EH (cell line): ENCODE measurements at places on chromosomes 12 and 14.

GRCh38 chr12:104521731-104522130 lies 65.0 kb downstream of the CHST11 start:
- DNase-seq: peak; percentile 25

- no peak for DNase-seq
These were observed 2.4 kb upstream of the HOXC12 start for GRCh38 chr12:53952335-53952694.

DNA sequence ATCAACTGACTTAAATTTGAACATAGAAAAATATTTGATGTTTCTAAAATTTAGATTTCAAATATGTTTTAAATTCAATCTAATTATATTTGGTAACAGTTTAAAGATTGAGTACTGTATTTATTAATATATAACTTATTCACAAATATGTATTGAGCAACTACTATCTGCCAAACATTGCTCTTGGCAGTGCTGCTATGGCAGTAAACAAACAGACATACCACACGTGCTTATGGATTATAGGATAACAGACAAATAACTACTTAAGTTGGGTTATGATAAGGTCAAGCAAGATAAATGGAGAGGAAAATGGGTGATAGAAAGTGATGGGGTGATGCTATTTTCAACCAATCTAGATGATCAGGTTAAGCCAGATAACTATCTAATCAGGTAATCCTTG lies 538.1 kb downstream of the C12orf50 start:
- no peak for DNase-seq

DNA sequence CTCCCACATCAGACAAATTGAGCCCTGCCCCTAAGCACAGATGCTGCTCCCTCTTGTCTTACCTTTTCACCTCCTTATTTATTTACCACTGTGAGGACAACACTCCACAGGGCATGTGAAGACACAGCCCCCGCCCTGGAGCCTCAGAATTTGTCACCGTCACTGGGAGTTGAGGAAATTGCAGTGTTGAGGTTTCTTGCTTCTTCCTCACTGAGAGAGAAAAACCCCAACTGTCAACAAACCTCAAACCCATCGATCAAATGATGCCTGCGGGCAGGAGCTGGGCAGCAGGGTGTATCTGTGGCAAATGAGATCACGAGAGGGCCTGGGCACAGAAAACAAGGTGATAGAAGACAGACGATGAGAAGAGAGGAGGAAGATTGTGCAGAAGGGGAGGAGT lies 30.5 kb upstream of the PLEKHG3 start:
- DNase-seq: no peak

DNA sequence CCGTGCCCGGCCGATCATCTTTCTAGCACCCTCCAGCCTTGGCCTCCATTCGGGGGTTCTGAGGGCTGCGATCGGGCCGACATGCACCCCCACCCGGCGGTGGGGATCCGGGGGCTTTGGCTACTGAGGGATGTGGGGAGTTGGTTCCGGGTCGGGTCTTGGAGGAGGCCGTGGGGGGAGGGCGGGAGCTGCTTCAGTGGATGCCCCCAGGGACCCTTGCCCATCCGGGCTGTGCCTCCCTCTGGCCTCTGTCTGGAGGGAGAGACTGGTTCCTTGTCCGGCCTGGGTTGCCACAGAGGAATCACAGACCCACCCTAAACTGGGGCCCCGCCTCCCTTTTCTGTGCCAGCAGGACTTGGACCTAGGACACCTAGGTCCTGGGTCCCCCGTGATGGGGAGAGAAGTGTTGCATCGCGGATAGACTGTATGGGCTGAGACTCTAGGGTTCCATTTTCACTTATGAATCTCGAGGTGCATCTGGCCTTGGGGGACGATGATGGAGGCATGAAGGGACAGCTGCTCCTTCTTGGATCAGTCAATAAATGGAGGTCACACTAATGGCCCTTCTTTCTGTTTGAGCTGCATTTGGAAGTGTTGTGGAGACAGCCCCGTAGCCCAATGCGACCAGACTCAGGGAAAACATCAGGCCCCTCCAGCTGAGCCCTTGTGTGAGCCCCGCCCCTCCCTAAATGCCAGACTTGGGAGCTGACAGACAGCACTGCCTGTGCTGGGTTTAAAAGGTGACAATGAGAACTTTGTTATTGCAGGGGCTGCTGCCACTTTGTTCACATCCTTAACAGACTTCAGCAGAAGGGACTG lies 577 bp downstream of the DTX3 start:
- DNase-seq: peak; percentile 40

GRCh38 chr12:45256721-45257120 lies 40.8 kb downstream of the ANO6 start:
- no peak for DNase-seq

- DNase-seq: peak; percentile 39
These were observed 1.6 kb downstream of the SETD1B start for GRCh38 chr12:121805171-121806008.

DNA sequence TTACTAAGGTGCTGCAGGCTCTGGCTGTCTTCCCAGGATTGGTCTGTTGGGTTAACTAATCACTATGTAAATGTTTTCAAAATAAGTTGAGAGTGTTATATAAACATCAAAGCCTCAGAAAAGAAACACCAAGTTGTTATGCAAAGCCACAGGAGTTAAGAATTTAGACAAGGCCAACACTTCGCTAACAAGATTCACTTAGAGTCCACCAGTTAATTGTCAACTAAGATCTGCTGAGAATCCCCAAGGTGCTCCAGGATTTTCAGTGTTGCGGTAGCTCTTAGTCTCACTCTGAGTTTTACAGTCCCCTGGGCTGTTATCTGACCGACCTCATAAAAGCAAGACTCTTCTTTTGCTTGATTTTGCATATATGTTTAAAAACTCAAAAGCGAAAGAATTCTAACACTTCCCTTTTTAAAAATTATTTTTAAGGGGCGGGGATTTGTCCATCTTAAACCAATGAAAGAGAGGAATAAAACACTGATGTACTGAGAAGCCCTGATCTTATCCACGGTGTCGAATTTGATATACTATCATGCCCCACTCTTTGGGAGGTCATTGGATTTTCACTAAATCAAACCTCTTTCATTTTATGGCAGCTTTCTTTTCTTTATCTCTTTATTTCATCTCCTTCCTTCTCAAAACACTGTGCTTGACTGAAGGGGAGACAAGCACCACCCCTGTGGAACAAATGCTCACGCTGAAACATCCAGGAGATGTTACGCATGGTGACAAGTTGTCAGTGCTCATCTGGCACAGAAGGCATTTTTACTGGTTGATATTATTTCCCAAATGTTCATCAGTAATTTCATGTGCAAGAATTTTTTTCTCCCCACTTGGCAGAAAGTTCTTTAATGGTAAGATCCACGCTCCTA lies 7.0 kb downstream of the NIN start:
- DNase-seq: no peak

- DNase-seq: no peak
These were observed 708 bp downstream of the FAR2 start for GRCh38 chr12:29149691-29150281.

- no peak for DNase-seq
These were observed 394.1 kb downstream of the C12orf75 start for GRCh38 chr12:105724641-105725040.

GRCh38 chr14:64766430-64767151 lies 62.4 kb downstream of the PLEKHG3 start:
- DNase-seq: no peak

DNA sequence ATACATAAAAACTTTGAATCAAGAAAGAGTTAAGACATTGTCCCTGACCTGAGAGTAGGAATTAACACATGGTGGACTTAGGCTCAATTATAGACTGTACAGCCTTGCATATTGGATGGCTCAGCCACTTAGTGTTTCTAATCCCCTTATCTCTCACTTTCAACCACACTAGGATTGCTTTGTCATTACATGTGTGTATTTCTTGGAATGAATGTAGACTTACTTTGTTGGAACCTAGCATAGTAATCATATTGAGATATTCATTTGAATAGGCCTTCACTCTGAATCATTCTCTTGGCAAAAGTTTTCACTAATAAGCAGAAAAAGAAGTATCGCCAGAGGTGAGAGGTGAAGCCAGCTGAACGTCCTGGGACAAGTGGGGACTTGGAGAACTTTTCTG lies 1973.9 kb upstream of the FLRT2 start:
- DNase-seq: no peak
